ENCODE measurements at places on chromosomes 7 and 10.

GRCh38 chr7:114988026-114988425 lies 66.1 kb downstream of the MDFIC start:
- no peaks in the 10 kb centered on the region for H3K27me3 ChIP-seq
- H3K36me3 ChIP-seq: peaks cover 6% of the 10 kb centered on the region
- H3K27ac ChIP-seq: no peak overlapping the region
- H3K4me1 ChIP-seq: peaks cover 21% of the 10 kb centered on the region
- no peak overlapping the region for H3K4me3 ChIP-seq
- no peak for DNase-seq

DNA sequence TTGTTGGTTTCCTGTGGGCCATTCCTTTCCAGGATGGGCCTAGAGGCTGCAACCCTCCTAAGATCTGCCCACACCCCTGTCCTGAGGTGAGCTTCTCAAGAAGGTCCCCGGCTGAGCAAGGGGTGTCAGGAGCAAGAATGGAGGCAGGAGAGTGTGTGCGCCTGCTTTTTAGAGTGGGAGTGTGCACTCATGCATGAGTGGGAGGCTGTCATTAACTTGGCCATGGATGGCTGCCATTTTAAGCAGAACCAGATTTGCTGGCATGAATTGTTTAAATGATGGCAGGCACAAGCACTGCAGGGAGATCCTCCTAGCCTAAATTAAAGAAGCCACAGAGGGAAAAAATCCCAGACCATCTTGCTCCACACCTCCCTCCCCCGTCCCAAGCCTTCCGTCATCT lies 2.9 kb upstream of the SGPL1 start:
- H3K27ac ChIP-seq: no peak overlapping the region
- peaks cover 4% of the 10 kb centered on the region for H3K36me3 ChIP-seq
- H3K4me3 ChIP-seq: no peak overlapping the region
- no peak for DNase-seq
- no peaks in the 10 kb centered on the region for H3K27me3 ChIP-seq

DNA sequence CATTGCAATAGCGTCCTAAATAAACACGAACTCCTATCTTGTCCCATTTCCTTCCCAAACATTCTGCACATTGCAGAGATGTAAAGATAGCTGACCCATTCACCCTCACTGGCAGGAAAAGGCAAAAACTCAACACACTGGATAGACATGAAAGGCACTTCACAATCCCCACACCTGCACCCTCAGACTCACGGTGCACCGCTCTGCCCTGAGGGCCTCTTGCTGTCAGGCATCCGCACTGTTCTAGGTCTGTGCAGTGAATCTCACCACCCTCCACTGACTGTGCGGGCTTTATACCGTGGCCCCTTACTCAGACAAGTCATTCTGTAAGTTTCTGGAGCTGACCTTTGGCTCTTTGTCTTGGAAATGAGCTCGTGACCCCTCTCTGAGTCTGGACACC lies 42.9 kb upstream of the PARD3 start:
- no peak overlapping the region for H3K4me3 ChIP-seq
- H3K27ac ChIP-seq: no peak overlapping the region
- no peak for DNase-seq
- peaks cover 16% of the 10 kb centered on the region for H3K4me1 ChIP-seq

GRCh38 chr10:8112942-8113442 lies 58.5 kb downstream of the GATA3 start:
- no peak overlapping the region for H3K4me3 ChIP-seq
- DNase-seq: no peak
- no peak overlapping the region for H3K27ac ChIP-seq
- no peaks in the 10 kb centered on the region for H3K27me3 ChIP-seq
- H3K36me3 ChIP-seq: no peaks in the 10 kb centered on the region

GRCh38 chr10:124996127-124996853 lies 54.4 kb downstream of the ZRANB1 start:
- H3K27ac ChIP-seq: peak overlapping the region; percentile 25
- H3K36me3 ChIP-seq: peaks cover 73% of the 10 kb centered on the region
- no peaks in the 10 kb centered on the region for H3K27me3 ChIP-seq
- H3K4me3 ChIP-seq: no peak overlapping the region
- DNase-seq: peak; percentile 8

Data from WTC11 (cell line).